Activated CD4-positive, alpha-beta T cell treated with anti-CD3 and anti-CD28 coated beads, Interleukin-2, Interleukin-4, amounts not matched to agents 100 ng/mL and 50 ng/mL, durations not matched to agents 16 hours and 8 hours (primary cell): ENCODE measurements at places on chromosomes 3 and 15.

- DNase-seq = no peak
These were observed 33.9 kb downstream of the DZIP1L start for GRCh38 chr3:138081371-138082084.

GRCh38 chr3:186643493-186643892 is 3.3 kb downstream of the FETUB start:
- DNase-seq = peak; percentile 30

GRCh38 chr15:101135532-101136166 is 116.2 kb downstream of the CHSY1 start:
- no peak for DNase-seq

DNA sequence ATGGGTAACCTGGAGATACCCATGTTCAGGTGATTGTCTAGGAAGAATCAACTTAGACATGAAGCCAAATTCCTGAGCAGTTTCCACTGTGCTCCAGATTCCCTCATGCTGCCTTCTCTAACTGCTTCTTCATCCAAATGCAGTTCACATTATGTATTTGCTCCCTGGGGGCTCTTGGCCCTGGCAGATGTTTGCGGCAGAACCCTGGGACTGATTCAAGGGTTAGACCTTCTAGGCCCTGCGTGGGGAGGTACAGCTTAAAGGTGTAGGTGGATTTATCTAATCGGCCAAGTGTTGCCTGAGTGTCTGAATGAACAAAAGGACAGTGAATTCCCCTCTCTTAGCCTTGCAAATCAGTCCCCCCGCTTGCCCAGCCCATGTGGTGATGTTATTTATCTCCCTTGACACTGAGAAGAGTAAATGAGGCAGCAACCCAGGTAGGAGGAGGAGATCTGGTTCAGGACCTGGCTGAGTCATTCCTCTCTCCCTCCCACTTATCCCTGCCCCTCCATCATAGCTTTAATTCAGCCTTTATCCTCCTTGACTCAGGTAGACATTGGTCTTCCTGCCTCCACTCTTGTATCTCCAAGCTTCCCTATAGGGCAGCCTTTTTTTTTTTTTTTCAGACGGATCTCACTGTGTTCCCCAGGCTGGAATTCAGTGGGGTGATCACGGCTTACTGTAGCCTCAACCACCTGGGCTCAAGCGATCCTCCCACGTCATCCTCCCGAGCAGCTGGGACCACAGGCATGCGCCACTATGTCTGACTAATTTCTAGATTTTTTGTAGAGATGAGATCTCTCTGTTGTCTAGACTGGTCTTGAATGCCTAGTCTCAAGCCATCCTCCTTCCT is 54.8 kb downstream of the MAGEF1 start:
- DNase-seq = peak; percentile 66

GRCh38 chr3:23129817-23130216 is 73.3 kb upstream of the UBE2E2 start:
- no peak for DNase-seq

- no peak for DNase-seq
These were observed 229.3 kb downstream of the MINAR1 start for GRCh38 chr15:79661411-79661810.

GRCh38 chr3:129530251-129530791 is 1.9 kb downstream of the RHO start:
- DNase-seq = no peak
